ENCODE measurements at places on chromosomes 4 and X.

GRCh38 chr4:47631161-47631560 is 146.1 kb downstream of the ATP10D start:
- no peak for DNase-seq

GRCh38 chrX:41029332-41029731 is 55.9 kb upstream of the USP9X start:
- DNase-seq, result no peak

DNA sequence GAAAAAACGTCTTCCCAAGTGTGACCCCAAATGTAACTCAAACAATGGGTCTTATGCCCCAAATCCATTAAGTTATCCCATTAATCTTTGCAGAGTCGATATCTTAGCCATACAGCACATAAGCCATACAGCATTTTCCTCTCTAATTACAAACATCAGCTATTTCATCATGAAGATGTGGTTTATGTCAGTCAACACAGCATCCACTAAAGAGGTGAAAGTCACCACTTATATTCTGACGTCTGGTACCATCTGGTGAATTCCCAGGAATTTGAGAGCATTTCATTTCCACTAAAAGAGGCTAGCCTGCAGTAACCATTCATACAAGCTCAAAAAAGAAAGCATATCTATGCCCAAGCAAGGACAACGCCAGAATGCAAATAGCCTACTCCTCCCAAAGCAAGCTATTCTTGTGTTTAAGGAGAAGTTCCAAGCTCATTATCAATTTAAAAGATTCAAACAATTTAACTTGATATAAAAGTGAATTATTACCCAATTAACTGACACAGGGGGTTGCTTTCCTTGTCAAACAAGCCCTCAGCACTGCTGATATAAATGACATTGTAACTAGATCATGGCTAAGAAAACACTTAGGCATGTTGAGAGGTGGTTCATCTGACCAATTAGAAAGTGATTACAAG is 203.3 kb downstream of the ANTXR2 start:
- DNase-seq, result no peak

DNA sequence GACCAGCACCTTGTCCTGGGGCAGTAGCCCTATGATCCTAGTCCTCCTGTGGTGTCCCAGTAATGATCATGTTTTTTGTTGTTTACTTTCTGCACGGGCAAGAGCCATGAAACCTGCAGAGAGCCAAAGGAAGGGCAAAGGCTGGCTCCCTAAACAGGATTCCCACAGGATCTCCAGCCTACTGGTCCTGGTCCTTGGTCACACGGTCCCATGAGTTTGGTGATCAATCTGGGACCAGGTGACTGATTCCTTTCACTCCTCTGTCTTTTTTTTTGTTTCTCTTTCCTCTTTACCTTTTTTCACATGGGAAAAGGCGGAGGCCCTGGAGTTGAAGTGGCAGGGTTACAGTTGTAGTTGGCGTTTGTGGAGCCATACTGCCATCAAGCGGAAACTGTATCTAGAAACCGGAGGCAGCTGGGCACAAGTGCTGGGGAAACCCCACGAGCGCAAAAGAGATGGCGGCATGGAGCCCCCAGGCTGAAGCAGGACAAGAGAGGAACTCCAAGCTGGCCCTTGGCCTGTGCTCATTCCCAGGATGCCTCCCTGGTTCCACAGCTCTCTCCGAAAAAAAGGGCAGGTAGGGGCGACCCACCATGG is 34.6 kb downstream of the NBDY start:
- DNase-seq, result no peak

GRCh38 chrX:11741574-11741973 is 16.5 kb upstream of the MSL3 start:
- no peak for DNase-seq

- DNase-seq, result no peak
These were observed 285.2 kb upstream of the GATB start for GRCh38 chr4:152045807-152046571.

DNA sequence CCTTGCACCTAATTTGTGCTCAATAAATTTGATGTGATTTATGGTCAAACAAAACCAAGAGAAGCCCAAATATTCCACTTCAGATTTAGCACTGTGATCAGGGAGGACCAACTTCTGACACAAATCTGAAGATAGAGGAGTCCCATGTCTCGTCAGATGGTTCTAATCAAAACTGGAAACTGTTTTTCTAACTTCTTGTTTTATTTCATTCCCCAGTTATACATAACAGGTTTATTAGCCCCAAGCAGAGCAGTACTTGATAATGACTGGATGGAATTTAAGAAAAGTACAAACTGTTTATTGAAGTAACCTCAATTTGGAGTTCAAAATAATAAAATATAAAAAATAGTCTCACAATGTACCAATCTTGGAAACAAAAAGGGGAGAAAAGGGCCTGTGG is 310.3 kb downstream of the LDB2 start:
- DNase-seq, result no peak

Data from skeletal muscle cell (primary cell).